Colonic mucosa (tissue), 4 donors: ENCODE measurements at places on chromosomes 4 and X.
A peak's percentile ranks its signal among the peaks of the same experiment; 100 is the strongest.

DNA sequence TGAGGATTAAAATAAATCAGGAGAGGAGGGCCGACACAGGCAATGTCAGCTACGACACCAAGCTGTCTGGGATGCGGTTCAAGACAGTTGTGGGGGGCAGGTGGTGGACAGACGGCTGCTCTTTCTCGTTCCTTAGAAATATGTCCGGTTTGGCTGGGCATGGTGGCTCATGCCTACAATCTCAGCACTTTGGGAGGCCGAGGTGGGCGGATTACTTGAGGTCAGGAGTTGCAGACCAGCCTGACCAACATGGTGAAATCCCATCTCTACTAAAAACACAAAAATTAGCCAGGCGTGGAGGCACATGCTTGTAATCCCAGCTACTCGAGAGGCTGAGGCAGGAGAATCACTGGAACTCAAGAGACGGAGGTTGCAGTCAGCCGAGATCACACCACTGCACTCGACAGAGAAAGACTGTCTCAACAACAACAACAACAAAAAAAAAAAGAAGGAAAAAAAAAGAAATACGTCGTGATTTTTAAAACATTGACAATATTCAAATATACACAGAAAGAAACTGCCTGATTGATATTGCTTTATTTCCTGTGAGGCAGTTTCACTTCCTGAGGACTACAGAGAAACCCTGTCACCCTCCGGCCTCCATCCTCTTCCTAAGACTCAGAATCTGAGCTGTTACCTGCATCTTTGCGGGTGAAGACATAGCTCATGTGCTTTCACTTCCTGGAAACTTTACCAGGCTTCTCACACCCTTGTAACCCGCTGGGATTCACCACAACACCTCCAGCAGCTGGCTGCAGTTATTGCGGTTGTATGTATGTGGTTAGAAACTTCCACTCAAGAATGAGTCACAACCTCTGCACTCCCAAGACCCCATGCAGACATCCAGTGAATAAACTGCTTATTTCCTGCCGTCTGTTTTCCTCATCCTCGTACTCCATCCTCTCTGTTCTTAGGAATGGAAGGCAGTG is 63.8 kb upstream of the STS start:
- no peak for DNase-seq

DNA sequence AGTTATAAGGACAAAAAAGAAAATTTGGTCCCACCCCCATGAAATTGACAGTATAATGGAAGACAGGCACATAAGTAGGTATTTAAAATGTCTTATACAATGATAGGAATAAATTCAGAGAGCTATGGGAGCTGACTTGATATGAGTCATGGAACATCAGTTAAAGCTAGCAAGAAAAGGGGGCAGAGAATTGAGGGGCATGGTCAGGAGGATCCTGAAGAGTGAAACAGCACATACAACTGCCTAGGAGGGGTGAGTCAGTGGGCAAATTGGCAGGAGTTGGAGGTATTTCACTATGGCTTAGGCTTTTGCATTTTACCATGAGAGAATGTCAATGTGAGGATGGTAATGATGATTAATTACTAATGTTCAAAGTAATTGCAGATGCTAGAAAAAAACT is 95.4 kb upstream of the BANK1 start:
- no peak for DNase-seq

DNA sequence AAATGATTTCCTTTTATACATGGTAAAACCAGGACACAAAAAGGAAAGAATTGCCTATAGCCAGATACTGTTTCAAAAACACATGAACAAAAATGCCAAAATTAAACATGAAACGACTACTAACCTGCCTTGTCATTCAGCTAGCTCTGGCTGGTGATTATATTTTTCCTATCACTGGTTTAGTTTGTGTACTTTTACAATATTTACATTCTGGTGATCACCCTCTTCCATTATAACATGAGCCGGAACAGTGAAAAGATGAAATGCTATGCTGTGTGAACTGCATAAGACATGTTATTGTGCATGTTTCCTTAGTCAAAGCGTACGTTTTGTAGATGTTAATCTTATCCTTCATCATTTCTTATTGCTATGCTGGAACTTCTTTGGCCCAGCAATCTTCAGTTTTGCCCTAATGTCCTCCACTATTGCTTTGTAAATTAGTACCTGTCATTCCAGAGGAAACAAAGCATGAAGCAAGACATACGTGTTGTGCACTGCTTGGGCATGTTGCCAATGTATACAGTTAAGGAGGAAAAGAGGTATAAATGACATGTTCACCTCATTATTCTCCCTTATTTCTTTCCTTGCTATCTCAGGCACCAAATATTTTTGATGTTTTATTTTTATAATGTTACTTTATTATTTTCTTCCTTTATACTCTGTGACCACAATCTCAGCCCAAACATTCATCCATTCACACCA is 386.3 kb downstream of the ARHGAP24 start:
- DNase-seq, result peak; percentile 38

DNA sequence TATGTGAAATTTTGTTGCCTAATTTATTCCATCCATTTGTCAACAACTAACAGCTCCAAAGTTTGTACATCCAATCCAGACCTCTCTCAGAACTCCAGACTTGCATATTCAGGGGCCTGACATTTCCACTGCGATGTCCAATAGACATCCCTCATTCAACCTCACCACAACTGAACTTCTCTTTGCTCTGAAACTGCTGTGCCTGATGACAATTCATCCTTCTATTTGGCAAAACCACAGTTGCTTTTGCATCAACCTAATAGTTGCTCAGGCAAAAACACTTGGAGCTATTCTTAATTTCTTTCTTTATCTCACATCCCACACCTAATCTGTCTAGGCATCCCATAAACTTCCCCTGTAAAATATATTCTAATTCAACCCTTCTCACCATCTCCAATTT is 56.5 kb downstream of the ANTXR2 start:
- DNase-seq, result no peak

- no peak for DNase-seq
Observed at GRCh38 chr4:41359422-41359775, 102.7 kb downstream of the UCHL1 start.

DNA sequence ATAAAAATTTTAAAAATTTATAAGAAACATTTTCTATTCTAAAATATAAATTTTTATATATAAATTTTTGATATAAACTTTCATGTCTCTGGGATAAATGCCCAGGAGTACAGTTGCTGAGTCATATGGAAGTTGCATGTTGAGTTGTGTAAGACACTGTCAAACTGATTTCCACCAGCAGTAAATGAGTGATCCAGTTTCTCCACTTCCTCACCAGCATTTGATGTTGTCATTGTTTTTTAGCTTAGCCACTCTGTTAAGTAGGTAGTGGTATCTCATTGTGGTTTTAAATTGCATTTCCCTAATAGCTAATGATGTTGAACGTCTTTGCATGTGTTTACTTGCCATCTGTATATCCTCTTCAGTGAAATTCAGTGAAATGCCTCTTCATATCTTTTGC is 66.5 kb downstream of the MAMLD1 start:
- DNase-seq, result no peak

DNA sequence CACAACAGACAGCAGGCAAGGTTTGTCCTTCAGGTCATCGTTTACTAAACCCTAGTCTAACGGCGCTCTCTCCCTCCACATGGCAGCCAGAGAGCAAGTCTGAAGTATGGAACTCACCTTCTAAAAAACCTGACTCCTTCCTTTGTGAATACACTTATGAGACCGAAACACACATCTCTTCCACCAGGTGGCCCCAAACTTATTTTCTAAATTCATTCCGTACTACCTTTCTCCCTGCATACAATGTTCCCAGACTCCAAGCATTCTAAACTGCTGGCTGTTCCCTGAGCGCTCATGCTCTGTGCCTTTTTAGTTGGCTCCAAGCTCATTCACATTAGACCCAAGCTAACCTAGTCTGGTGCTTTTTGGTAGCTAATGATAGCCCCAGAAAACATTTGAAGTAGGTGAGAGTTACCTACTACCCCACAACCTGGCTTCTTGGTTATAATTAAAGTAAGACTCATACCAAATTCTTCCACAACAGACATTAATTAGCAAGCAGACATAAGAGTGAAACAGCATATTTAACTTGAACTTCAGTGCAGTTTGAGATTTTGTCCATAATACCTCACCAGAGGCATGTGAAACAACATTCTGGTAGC is 67.6 kb upstream of the DCLK2 start:
- DNase-seq, result peak; percentile 42

GRCh38 chr4:45846016-45846415 is 277.8 kb downstream of the GABRG1 start:
- no peak for DNase-seq

DNA sequence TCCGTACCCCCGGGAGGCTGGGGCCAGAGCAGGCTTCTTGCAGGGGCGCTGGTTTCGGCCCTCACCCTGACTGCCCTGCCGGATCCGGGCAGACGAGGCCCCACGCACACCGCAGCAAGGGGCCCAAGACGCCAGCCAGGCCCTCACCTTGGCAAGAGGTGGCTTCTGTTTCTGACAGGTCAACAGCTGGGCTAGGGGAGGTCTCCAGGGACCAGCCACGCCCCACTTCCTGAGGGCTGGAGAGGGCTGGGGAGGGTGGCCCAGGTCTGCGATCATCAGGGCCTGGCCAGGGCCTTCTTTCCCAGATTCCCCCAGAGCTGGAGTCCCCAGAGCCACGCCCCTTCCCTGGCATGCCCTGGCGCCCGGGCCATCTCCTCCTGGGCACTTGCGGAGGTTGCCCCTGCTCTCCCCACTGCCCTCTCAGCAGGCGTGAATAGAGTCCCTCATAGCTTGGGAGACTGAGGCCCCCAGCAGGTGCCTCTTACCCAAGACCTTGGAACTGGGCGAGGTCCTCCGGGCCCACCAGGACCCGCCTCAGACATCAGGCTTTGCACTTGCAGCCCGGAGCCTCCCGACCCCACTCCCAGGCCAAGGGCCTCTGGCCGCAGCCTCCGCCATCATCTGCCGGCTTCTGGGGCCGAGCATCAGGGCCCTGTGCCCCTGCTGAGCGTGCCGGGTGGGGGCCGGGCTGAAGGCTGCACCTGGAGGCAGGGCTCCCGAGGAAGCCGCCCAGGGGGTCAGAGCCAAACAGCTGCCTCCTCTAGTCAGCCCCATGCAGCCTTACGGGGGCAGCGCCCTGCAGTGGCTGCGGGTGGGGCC is 6.3 kb upstream of the FGFR3 start:
- no peak for DNase-seq
